CD4-positive, alpha-beta memory T cell (primary cell): ENCODE measurements at places on chromosomes 6 and 20. TPM values are rescaled to one million over a fixed set of nuclear protein-coding genes. Genes with fewer than 3 reads are reported as not detected.

The PACRG gene
- polyA plus RNA-seq: 1.5 TPM

The CST3 gene
- 0.31 TPM for polyA plus RNA-seq

The LTB gene
- polyA plus RNA-seq: 3,276 TPM

GRCh38 chr6:109052018-109052651 is 42.5 kb downstream of the SESN1 start:
- DNase-seq: no peak

DNA sequence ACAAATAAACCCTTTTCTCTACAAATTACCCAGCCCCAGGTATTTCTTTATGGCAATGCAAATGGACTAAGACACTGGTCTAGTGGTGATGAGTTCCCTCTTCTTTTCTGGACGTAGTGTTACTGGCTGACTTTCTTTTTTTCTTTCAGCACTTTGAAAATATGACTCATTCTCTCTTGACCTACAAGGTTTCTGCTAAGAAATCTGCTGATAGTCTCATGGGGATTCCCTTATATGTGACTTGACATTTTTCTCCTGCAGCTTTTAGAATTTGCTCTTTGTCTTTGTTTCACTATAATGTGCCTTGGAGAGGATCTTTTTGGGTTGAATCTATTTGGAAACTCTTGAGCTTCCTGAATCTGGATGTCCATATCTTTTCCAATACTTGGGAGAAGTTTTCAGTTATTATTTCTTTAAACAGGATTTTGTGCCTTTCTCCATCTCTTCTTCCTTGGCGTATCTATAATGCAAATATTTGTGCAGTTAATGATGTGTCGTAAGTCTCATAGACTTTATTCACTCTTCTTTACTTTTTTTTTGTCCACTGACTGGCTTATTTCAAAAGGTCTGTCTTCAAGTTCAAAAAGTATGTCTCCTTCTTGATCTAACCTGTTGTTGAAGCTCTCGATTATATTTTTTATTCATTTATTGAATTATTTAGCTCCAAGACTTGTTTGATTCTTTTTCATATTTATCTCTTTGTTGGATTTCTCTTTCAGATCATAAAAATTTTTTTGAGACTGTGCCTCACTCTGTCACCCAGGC is 42.2 kb upstream of the TPD52L1 start:
- no peak for DNase-seq

DNA sequence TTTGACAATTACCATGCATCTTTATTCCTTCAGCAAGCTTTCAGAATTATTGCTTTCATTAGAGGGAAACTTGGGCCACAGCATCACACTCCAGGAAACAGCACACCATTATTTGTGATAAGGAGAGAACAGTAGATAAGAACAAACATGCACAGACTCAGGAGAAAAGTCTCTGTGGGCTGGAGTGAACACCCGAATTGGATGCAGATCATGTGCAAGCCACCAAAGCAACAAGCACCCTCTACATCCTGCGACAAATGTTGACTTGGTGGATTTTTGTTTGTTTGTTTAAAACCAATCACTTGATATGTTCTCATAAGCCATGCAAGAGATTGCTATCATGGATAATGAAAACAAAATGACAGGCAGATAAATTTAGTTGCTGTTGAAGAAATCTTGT is 67.7 kb upstream of the ZFP64 start:
- DNase-seq: no peak

DNA sequence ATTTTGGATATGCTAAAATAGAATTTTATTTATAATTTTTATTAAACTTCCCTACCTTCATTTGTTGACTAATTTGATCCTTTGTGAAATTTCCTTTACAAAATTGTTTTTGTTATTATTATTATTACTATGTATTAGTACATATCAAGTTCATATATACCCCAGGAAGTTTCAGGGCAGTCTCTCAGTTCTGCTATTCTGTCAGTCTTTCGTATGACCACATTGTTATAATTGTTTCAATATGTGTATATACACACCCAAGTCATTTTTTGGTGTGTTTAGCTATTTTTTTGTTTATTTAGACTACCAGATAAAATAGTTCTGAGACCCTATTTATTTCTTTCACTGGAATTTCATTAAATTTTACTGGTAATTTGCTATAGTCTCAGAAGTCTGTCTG is 72.1 kb downstream of the NKAIN2 start:
- no peak for DNase-seq

GRCh38 chr20:37185686-37186085 is 6.3 kb upstream of the MROH8 start:
- DNase-seq: no peak

DNA sequence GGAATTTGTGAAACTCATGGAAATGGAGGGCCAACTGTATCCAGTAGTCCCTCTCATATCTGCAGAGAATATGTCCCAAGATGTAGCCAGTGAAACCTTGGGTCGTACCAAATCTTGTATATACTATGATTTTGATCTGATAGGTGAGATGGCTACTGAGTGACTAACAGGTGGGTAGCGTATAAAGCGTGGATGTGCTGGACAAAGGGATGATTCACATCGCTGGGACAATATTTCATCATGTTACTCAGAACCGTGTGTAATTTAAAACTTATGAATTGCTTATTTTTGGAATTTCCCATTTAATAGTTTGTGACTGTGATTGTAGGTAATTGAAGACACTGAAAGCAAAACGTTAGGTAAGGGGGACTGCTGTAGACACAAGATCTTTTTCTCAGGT is 144.1 kb downstream of the SMAP1 start:
- no peak for DNase-seq

GRCh38 chr6:96450082-96450769 is 71.4 kb upstream of the UFL1 start:
- DNase-seq: no peak

- no peak for DNase-seq
Measured at GRCh38 chr6:102766963-102767362, 1373.5 kb downstream of the GRIK2 start.

- DNase-seq: peak; percentile 83
Measured at GRCh38 chr6:37021356-37022129, 16.1 kb downstream of the FGD2 start.
